Pancreas (tissue), 10 donors: ENCODE measurements at places on chromosomes 4 and X. TPM values are rescaled to one million over a fixed set of nuclear protein-coding genes. Genes with fewer than 3 reads are reported as not detected.

Gene NKX6-1
- 8.0 TPM for total RNA-seq

Gene NKX3-2
- 0.47 TPM for total RNA-seq

Gene SYNPO2
- 6.2 TPM for total RNA-seq

Gene ETNPPL
- total RNA-seq = 0.25 TPM

Gene NAA11
- total RNA-seq = not detected

DNA sequence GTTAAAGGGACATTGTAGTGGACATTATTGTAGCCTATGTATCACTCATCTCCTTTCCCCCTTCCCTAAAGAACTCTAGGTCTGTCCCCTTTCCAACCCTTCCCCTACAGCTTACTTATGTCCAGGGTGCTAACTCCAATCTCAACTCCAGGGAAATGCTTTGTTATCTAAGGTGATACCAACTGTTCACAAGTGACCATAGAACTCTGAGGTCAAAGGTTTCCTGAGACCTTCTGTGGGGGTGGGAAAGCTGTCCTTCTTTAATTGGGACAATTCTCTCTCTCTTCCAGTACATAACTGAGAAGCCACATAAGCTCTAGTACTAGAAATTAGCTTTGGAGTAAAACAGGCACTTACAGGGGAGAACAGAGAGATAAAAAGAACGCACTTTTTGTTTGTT lies 212.4 kb downstream of the NR3C2 start:
- no peaks in the 10 kb centered on the region for H3K36me3 ChIP-seq
- H3K27me3 ChIP-seq = no peaks in the 10 kb centered on the region
- no peak overlapping the region for H3K27ac ChIP-seq

DNA sequence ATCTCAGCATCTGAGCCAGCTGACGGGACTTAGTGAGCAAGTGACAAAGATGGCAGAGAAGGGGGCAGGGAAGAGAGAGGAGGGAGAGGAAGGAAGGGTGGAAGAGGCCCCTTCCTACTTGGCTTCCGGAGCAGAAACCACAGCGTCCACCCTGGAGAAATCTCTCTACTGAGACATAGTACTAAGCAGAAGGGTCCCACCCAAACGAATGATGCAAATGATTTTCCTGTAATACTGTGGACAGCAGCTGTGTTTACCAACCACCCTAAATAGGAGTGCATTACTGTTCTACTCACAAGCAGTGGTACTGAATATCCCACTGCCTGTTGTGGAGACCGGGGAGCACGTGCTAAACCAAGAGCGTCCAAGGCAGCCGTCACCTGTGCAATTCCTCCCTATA lies 29.4 kb downstream of the DTHD1 start:
- no peaks in the 10 kb centered on the region for H3K36me3 ChIP-seq
- H3K27ac ChIP-seq = no peak overlapping the region
- H3K27me3 ChIP-seq = no peaks in the 10 kb centered on the region
- H3K4me3 ChIP-seq = no peak overlapping the region
- H3K4me1 ChIP-seq = no peaks in the 10 kb centered on the region

GRCh38 chr4:3340038-3340699 lies 47.3 kb downstream of the RGS12 start:
- no peaks in the 10 kb centered on the region for H3K4me1 ChIP-seq
- H3K27ac ChIP-seq = no peak overlapping the region
- no peak overlapping the region for H3K4me3 ChIP-seq
- H3K36me3 ChIP-seq = no peaks in the 10 kb centered on the region

DNA sequence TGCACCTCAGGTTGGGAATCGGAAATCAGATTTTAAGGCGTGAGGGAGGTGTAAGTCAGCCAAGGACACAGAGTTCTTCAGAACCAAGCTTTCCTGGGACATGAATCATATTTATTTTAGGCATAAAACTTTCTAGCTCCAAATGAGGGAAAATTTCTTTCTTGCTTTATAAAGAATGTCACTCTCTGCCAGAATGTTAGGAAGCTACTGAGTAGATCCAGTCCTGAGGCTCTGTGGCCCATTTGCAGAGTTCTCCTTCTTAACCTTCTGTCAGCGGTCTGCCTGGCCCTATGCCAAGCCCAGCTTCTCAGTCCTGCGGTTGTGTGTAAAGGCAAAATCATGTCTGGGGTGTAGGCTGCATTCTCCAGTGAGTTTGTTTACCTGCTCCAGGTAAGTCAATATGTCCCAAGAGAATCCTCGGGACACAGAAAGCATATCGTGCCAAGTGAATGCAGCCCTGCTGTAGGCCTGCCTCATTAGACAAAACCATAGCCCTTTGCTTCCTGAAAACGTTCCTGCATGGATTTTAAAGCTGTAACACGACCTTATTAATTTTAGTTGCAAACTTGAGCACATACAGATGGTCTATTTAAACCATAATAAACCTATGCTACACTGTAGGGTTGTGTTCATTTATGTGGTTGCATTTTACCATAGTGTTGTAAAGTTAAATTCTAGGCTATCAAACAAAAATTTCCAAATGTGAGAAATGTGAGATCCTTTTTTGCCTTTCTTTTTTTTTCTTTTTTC lies 29.2 kb upstream of the CCNI start:
- H3K27ac ChIP-seq = no peak overlapping the region
- peak; percentile 59 for DNase-seq
- H3K36me3 ChIP-seq = no peaks in the 10 kb centered on the region
- H3K4me3 ChIP-seq = no peak overlapping the region

DNA sequence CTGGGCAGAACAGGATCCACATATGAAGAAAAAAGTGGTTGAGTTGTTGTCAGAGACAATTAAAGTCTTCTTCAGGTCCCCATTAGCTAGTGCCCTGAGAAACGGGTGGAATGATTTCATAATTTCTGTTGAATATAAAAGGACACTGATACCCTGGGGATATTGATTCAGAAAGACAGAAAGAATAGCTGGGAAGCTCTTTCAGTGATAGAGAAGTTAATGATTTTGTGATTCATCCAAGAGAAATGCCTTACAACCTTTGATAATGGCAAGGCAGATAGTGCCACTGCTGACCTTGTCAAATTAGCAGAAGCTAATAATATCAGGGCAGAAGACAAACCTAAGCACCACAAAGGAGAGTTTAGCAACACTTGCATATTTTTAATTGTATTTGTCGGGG lies 37.9 kb downstream of the UNC5C start:
- H3K27ac ChIP-seq = no peak overlapping the region
- H3K4me1 ChIP-seq = no peaks in the 10 kb centered on the region
- no peak for DNase-seq
- no peaks in the 10 kb centered on the region for H3K36me3 ChIP-seq

- no peaks in the 10 kb centered on the region for H3K36me3 ChIP-seq
- no peak for DNase-seq
- no peak overlapping the region for H3K4me3 ChIP-seq
- no peaks in the 10 kb centered on the region for H3K27me3 ChIP-seq
These were observed 203.5 kb downstream of the PRDM5 start for GRCh38 chr4:120718979-120719566.
